HL-60 (cell line): ENCODE measurements at places on chromosomes 1 and 21.

- no peak for DNase-seq
Measured at GRCh38 chr1:89070509-89070908, 5.5 kb upstream of the GBP1 start.

DNA sequence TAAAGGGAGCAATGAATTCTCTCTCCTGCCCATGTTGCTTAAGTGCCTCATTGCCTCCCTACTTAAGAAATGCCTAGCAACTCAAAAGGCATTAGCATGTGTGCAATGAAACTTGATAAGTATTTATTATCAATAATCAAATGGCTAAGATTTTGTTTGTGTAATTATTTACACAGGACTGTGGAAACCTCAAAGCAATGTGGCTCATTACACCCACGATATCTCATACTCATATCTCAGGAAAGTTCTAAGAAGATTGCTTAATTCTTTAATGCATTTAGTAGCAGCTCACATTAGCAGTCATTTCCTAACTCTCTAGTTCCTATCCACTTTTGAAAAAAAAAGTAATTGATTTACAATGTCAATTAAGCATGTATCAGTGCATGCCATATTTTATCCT lies 253.3 kb downstream of the DUSP10 start:
- no peak for DNase-seq

DNA sequence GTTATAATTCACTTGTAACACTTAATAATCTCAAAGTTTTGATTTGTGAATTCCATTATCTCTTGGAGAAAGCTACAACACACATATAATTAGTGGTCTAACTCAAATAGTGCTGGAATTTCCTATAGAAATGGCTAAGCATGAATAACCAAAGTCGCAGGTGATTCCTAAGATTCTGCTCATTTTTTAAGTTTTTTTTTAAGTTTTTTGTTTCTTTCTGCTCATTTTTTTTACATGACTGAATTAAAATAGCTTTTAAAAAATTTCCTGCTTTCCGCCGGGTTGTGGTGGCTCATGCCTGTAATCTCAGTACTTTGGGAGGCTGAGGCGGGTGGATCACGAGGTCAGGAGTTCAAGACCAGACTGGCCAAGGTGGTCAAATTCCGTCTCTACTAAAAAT lies 90.4 kb downstream of the APP start:
- DNase-seq: no peak

GRCh38 chr1:55877437-55878232 lies 662.5 kb upstream of the USP24 start:
- no peak for DNase-seq

DNA sequence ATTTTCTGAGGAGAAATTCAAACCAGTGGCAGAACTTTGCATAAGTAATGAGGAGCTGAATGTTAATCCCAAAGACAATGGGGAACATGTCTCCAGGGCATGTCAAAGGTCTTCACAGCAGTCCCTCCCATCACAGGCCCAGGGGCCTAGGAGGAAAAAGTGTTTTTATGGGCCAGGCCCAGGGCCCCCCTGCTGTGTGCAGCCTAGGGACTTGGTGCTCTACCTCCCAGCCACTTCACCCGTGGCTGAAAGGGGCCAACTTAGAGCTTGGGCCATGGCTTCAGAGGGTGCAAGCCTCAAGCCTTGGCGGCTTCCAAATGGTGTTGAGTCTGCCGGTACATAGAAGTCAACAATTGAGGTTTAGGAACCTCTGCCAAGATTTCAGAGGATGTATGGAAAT lies 854.0 kb downstream of the LRRIQ3 start:
- no peak for DNase-seq

- no peak for DNase-seq
Measured at GRCh38 chr1:192846950-192847349, 38.1 kb downstream of the RGS2 start.

GRCh38 chr1:69109277-69109676 lies 458.4 kb upstream of the LRRC7 start:
- DNase-seq: no peak
